ENCODE measurements at places on chromosomes 7 and 10. TPM values are rescaled to one million over a fixed set of nuclear protein-coding genes. Genes with fewer than 3 reads are reported as not detected.

DNA sequence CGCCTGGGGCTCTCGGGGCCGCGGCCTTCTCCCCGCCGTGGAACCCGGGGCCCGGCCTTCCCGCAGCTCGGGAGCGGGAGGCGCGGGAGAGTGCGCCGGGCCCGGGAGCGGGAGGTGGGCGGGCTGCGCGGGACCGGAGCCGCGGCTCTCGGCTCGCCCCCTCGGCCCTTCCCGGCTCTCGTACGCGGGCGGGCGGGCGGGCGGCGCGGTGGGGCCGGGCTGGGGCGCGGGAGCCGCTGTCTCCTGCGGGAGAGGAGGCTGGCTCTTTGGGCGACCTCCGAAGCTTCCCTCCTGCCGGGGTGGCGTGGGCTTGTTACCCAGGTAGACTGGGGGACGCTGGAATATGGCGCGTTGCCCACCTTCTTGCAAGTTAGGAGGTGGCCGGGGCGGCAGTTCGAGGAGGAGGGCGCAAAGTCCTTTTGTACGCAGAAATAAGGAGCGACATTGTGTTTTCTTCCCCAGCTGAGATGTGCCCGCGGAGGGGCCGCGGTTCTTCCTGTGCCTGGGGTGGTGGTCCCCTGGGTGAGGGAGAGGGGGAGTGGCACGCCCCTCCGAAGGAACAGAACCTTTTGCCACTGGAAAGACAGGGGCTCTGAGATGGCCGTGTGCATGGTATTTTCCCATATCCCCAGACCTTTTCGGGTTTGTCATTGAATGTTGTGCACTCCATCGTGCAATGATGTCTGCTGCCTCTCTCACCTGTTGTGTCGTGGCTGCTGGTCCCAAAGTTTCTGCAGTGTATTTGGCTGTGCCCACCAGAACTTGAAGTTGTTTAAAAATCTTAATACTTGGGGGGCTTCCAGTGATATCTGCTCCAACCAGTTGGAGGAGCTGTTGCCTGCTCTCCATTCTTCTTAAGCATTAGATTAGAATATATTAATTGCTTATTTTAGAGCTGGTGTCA, 844 bp downstream of the NRF1 start:
- H3K4me1 ChIP-seq = peaks cover 66% of the 10 kb centered on the region
- DNase-seq = peak; percentile 45
- peaks cover 4% of the 10 kb centered on the region for H3K36me3 ChIP-seq
- H3K27ac ChIP-seq = peak overlapping the region; percentile 81
- peak overlapping the region; percentile 98 for H3K4me3 ChIP-seq

DNA sequence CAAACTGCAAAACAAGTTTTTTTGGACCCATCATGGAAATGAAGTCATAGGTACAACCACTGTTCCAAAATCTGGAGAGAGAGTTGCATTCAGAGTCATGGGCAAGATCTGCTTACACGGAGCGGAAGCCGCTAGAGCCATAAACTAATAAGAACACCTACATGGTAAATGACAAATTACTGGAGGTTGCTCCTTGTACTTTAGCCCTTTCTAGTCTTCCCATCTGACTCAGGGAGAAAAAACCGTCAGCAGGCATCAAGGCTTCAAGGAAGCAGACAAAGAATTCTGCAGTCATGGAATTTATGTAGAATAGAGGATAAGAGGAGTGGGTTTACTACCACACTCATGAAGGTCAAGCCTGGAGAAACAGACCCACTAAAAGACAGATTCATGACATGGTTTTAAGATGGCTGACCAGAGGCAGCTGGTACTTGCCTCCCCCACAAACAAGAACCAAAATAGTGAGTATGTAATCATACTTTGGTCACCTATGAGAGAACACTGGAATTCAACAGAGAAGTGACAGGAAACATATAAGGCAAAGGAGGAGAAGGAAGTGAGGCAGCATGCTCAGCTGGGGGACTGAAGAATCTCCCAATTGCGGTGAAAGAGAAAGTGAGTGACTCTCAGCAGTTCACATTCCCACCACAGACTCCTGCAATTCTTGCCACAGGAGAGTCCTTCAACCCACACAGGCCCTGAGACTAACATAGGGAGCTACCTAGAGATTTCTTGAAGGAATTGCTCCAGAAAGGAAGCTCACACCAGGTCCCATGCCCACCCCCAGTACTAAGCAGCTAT, 42.4 kb upstream of the ASAH2 start:
- peaks cover 2% of the 10 kb centered on the region for H3K4me1 ChIP-seq
- DNase-seq = no peak
- no peak overlapping the region for H3K4me3 ChIP-seq
- H3K27me3 ChIP-seq = peaks cover 3% of the 10 kb centered on the region
- H3K27ac ChIP-seq = no peak overlapping the region

Gene BLNK
- 5.2 TPM for total RNA-seq

GRCh38 chr10:50529660-50530059, 94.1 kb downstream of the SGMS1 start:
- peaks cover 2% of the 10 kb centered on the region for H3K36me3 ChIP-seq
- no peaks in the 10 kb centered on the region for H3K27me3 ChIP-seq
- no peak overlapping the region for H3K27ac ChIP-seq
- no peak overlapping the region for H3K4me3 ChIP-seq
- no peak for DNase-seq

Gene CDK5
- 4.1 TPM for total RNA-seq

DNA sequence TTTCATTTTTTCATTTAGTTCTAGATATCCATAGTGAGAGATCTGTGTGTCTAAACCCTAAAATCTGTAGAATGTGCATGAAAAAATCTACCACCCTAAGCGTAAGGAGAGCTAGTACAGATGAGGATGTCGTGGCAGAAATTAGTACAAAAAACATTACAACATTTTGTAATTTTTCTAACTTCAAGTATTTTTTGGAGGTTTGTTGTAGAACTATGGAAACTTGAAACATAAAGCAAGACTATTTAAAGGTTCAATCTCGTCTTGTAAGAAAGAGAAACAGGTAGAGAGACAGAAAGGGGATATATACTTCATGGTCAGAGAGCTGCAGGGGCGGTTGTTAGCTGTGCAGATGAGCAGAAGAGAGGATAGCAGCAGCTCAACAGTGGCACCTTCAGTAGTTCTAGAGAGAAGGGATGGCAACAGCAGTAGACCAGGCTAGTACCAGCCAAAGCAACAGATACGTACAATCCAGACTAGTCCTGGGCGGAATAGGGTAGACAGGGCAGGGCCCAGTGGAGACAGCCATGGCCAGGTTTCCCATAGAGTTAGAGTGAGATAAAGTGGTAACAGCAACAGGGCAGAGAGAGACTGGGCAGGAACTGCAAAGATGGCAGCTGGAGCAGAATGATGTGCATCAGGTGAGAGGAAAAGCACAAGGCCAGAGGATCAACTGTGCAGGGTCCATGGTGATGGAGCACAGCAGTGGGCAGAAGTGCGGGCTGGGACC, 145.2 kb downstream of the FRMD4A start:
- peaks cover 22% of the 10 kb centered on the region for H3K27me3 ChIP-seq
- H3K36me3 ChIP-seq = peaks cover 4% of the 10 kb centered on the region
- DNase-seq = peak; percentile 57
- peak overlapping the region; percentile 91 for H3K27ac ChIP-seq
- H3K4me1 ChIP-seq = peaks cover 21% of the 10 kb centered on the region

- H3K27me3 ChIP-seq = no peaks in the 10 kb centered on the region
- no peak for DNase-seq
- H3K27ac ChIP-seq = no peak overlapping the region
- H3K36me3 ChIP-seq = peaks cover 39% of the 10 kb centered on the region
- no peaks in the 10 kb centered on the region for H3K4me1 ChIP-seq
Measured at GRCh38 chr7:111436608-111437007, 125.7 kb downstream of the IMMP2L start.

GRCh38 chr7:34298492-34299013, 359.5 kb upstream of the NPSR1 start:
- H3K4me3 ChIP-seq = no peak overlapping the region
- no peaks in the 10 kb centered on the region for H3K36me3 ChIP-seq
- no peaks in the 10 kb centered on the region for H3K4me1 ChIP-seq

GRCh38 chr10:15439341-15439842, 68.3 kb upstream of the FAM171A1 start:
- H3K4me3 ChIP-seq = no peak overlapping the region
- peaks cover 5% of the 10 kb centered on the region for H3K4me1 ChIP-seq
- H3K27me3 ChIP-seq = peaks cover 33% of the 10 kb centered on the region
- DNase-seq = no peak
